ENCODE measurements at places on chromosomes 2 and 18. TPM values are rescaled to one million over a fixed set of nuclear protein-coding genes. Genes with fewer than 3 reads are reported as not detected.

The MC5R gene
- not detected for total RNA-seq

The C2orf66 gene
- total RNA-seq, result not detected

The FHL2 gene
- 260 TPM for total RNA-seq

The SNTG2 gene
- total RNA-seq, result not detected

The SULT1C2 gene
- total RNA-seq, result not detected

The FBXO11 gene
- 60.0 TPM for total RNA-seq
